ENCODE measurements at places on chromosomes 13 and 19. TPM values are rescaled to one million over a fixed set of nuclear protein-coding genes. Genes with fewer than 3 reads are reported as not detected.
A peak's percentile ranks its signal among the peaks of the same experiment; 100 is the strongest.

GRCh38 chr19:36046443-36047050, 7.5 kb downstream of the THAP8 start:
- H3K36me3 ChIP-seq, result no peaks in the 10 kb centered on the region
- H3K4me1 ChIP-seq, result no peaks in the 10 kb centered on the region
- no peak overlapping the region for H3K4me3 ChIP-seq
- no peak for DNase-seq

GRCh38 chr13:67493835-67494234, 263.7 kb upstream of the PCDH9 start:
- H3K4me1 ChIP-seq, result no peaks in the 10 kb centered on the region
- H3K4me3 ChIP-seq, result no peak overlapping the region
- H3K27ac ChIP-seq, result no peak overlapping the region
- H3K36me3 ChIP-seq, result no peaks in the 10 kb centered on the region

GRCh38 chr19:12748489-12748888, 3.1 kb upstream of the BEST2 start:
- no peak overlapping the region for H3K4me3 ChIP-seq
- no peaks in the 10 kb centered on the region for H3K36me3 ChIP-seq
- no peaks in the 10 kb centered on the region for H3K27me3 ChIP-seq
- H3K27ac ChIP-seq, result no peak overlapping the region
- no peak for DNase-seq

- no peak overlapping the region for H3K27ac ChIP-seq
- peaks cover 8% of the 10 kb centered on the region for H3K4me1 ChIP-seq
- no peak for DNase-seq
- peaks cover 10% of the 10 kb centered on the region for H3K27me3 ChIP-seq
- no peaks in the 10 kb centered on the region for H3K36me3 ChIP-seq
- H3K4me3 ChIP-seq, result no peak overlapping the region
Measured at GRCh38 chr19:18893587-18894253, 2.2 kb downstream of the CERS1 start.

DNA sequence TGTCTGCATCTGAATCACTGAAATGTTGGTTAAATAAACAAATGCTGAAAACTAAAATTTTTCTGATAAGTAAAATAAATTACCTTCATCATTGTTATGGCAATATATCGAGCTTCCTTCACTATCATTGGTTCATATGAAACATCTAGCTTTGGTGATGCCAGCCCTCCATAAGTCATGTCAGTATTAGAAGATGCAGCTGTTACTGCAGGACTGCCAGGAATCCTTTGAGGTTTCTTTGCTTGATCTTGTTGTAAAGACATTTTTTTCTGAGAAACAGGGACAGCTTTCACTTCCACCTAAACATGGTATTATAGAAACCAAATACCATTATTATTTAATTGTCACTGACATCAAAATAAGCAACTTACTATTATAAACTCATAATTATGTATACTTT, 123.7 kb upstream of the FBXL3 start:
- no peak overlapping the region for H3K27ac ChIP-seq
- no peak overlapping the region for H3K4me3 ChIP-seq
- no peak for DNase-seq
- H3K27me3 ChIP-seq, result no peaks in the 10 kb centered on the region
- H3K36me3 ChIP-seq, result peaks cover 13% of the 10 kb centered on the region

DNA sequence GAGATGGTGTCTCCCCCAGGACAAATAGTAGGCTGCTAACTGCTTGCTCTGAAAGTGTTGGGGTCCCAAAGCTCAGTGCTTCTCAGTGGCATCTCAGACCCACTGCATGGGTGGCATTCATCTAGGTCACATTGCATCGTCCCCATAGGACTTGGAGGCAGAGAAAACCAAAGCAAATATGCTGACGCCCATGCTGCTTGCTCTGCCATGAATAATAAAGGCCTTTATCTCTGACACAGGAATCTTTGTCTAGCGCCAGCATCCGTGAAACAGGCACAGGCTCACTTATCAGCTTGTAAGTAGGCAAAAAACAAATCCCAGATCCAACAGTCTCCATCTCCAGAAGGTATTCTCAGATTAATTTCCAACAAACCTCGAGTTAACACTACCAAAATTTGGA, 18.9 kb upstream of the IPO5 start:
- H3K36me3 ChIP-seq, result no peaks in the 10 kb centered on the region
- H3K4me3 ChIP-seq, result no peak overlapping the region
- H3K27ac ChIP-seq, result no peak overlapping the region
- no peaks in the 10 kb centered on the region for H3K27me3 ChIP-seq

DNA sequence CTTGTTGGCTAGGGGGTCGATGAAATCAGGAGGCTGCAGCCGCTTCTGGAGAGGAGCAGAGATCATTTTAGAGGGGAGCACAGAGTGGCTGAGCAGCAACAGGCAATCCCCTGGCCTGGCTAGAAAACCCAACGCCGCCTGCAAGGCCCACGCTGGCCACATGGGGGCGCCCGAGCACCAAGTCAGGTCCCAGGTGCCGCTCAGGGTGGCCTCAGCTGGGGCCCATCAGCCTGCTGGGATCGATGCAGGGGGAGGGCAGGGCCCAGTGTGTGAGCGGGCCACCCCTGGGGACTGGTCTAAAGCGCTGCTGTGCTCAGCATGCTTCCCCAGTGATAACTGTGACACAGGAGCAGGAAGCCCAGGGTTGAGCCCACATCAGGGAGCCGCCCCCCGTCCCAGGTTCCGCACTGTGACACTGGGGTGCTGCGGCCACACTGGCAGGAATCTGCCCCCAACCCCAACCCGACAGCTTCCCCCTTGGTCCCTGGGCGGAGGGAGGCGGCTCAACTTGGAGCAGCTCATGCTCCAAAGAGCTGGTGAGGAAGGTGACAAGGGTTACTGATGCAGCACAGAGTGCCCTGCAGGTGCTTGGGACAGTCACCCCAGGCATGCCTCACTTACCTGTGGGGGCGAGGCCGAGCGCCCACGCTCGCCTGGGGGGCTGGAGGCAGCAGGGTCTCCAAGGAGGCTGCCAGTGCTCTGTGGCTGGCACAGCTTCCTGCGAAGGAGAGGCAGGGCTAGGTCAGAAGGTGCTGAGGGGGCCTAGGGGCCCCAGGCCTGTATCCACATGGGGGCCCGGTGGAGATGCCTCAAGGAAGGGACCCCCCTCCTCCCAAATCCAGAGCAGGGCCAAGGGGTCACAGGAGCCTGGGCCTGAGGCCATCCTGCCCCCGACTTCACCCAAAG, 13.3 kb upstream of the ISYNA1 start:
- DNase-seq, result peak; percentile 72
- no peak overlapping the region for H3K4me3 ChIP-seq
- H3K27ac ChIP-seq, result peak overlapping the region; percentile 1
- no peaks in the 10 kb centered on the region for H3K27me3 ChIP-seq
- H3K36me3 ChIP-seq, result no peaks in the 10 kb centered on the region

DNA sequence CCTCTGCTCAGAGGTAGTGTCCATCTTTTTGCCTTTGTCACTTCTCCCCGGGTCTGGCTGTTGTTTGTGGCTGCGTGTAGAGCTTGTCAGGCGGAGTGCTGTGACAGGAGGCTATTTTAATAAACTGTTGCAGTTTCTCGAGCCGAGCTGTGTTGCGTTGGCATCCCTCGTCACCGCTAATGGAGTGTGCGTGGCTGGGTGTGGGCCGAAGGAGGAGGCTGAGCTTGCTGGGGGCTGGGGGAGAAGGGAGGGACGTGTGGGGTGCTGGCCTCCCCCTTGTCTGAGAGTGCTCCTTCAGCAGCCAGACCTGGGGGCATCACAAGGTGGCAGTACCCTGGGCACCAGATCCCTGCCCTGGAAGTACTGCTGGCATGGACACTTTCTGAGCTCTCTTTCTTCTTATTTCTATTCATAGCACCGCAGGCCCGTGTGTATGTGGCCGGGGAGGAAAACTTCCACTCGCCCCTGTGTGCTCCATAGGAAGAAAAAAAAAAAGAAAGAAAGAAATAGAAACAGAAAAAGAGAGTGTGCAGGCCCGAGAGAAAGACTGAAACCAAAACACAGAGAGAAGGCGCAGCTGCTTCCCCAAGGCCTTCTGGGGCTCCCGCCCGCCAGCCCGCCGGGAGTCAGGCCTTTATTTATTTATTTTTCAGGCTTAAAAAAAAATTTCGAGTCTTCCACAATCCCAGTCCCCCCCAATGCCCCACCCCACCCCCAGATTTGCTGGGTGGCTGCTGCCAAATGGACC, 27.0 kb downstream of the NFIX start:
- H3K4me3 ChIP-seq, result peak overlapping the region; percentile 75
- DNase-seq, result no peak
- peak overlapping the region; percentile 97 for H3K27ac ChIP-seq
- peaks cover 17% of the 10 kb centered on the region for H3K4me1 ChIP-seq
- H3K36me3 ChIP-seq, result no peaks in the 10 kb centered on the region

DNA sequence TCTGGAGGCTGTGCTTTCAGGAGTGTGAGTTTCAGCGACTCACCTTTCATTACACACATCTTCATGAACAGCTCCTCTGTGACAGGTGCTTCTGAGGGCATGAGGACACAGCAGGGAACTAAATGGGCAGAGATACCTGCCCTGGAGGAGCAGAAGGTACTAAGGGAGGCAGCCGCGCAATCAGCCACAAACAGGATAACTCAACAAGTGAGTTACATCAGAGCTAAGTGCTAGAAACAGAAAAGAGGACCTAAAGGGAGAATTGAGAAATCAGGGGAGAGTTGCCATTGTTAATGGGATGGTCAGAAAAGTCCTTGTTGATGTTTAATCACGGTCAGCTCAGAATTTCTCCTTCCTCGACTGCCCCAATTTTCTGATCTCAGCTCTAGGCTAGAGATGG, 42.5 kb downstream of the SYDE1 start:
- DNase-seq, result no peak
- H3K4me1 ChIP-seq, result no peaks in the 10 kb centered on the region
- H3K36me3 ChIP-seq, result no peaks in the 10 kb centered on the region
- no peak overlapping the region for H3K27ac ChIP-seq

GRCh38 chr13:40192452-40192851, 474.0 kb downstream of the FOXO1 start:
- H3K4me3 ChIP-seq, result no peak overlapping the region
- H3K27ac ChIP-seq, result peak overlapping the region; percentile 90
- H3K36me3 ChIP-seq, result no peaks in the 10 kb centered on the region
- no peak for DNase-seq
- peaks cover 6% of the 10 kb centered on the region for H3K4me1 ChIP-seq

DNA sequence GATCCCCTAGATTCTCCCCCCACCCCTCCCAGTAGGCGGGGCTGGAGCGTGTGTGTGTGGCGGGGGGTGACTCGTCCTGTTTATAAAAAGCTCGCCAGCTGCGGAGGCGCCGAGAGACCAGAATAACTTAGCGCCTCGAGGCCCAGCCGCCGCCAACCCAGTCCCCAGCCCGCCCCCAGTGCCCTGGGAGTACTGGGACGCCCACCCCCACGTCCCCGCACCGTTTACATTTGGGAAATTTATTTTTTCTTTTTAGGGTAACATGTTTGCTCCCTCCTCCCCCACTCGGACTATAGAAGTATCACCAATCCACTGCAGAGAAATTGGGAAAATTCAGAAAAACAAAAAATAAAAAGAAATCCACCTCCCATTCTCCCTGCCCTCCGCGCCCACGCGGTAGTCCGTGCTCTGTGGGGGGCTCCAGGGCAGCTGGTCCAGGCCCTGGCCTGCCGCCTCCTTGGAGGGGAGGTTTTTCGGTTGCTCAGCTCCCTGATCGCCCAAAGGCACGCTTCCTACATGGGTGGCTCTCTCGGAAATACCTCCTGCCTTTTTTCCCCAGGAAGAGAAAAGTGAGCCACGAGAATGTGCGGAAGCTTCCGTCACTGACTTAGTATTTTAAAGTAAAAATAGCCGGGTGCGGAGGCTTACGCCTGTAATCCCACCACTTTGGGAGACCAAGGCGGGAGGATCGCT, 1.5 kb upstream of the RAB3A start:
- H3K4me1 ChIP-seq, result peaks cover 17% of the 10 kb centered on the region
- peak; percentile 75 for DNase-seq

- H3K27me3 ChIP-seq, result no peaks in the 10 kb centered on the region
- H3K4me3 ChIP-seq, result no peak overlapping the region
- no peak for DNase-seq
- H3K27ac ChIP-seq, result no peak overlapping the region
Measured at GRCh38 chr13:45257638-45258333, 56.9 kb upstream of the KCTD4 start.

GRCh38 chr13:32535115-32535514, 3.5 kb downstream of the N4BP2L2 start:
- no peak overlapping the region for H3K27ac ChIP-seq
- no peaks in the 10 kb centered on the region for H3K27me3 ChIP-seq
- H3K4me3 ChIP-seq, result no peak overlapping the region

GRCh38 chr19:55080121-55080967, 4.7 kb downstream of the EPS8L1 start:
- no peaks in the 10 kb centered on the region for H3K4me1 ChIP-seq
- peak overlapping the region; percentile 69 for H3K27ac ChIP-seq
- DNase-seq, result peak; percentile 77
- H3K36me3 ChIP-seq, result no peaks in the 10 kb centered on the region
- peak overlapping the region; percentile 77 for H3K4me3 ChIP-seq

DNA sequence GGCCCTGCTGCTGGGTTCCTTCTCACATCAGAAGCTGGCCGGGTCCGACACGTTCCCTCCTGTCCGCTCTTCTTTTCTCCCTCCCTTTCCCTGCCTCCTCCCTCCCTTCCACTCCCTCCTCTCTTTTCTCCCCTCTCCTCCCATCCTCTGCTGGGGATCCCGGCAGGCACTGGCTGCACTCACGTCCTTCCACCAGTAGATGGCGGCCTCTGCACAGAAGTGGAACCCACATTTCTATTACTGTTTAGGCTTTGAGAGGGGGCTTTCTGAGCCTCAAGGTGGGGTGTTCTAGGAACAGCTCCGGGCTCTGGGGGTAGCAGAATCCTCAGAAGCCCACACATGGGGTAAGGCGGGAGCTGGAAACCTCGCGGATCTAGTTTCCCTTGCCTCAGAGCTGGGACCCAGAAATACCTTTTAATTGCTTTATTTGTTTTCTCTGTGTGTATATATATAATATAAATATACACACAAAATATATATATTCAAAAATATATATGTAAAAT, 294.2 kb downstream of the ZNF536 start:
- no peaks in the 10 kb centered on the region for H3K4me1 ChIP-seq

DNA sequence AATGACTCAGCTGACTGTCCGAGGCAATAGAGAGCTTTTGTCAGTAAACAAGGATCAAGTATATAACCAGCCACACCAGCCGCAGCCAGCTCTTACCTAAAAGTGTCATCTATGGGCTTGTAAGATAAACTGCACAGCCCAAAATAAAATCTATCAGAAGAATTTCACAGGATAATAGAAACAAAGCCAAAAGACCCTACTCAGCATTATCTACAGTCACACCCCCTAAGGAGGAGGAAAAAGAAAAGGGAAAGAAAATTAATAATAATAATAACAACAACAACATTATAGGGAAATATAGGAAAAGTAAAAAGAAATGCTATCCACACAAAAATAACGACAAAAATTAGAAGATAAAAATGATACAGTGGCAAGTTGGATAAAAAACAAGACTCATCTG, 1883.8 kb downstream of the OLFM4 start:
- no peak for DNase-seq
- H3K4me1 ChIP-seq, result no peaks in the 10 kb centered on the region
- H3K36me3 ChIP-seq, result no peaks in the 10 kb centered on the region
- no peak overlapping the region for H3K4me3 ChIP-seq
- no peak overlapping the region for H3K27ac ChIP-seq

The POU4F1 gene
- total RNA-seq, result not detected

The SHISA7 gene
- total RNA-seq, result 0.29 TPM

The ANGPTL4 gene
- total RNA-seq, result 118 TPM

The FBXL12 gene
- 18.7 TPM for total RNA-seq

The FUT3 gene
- total RNA-seq, result 2.9 TPM

The SCAMP4 gene
- 66.6 TPM for total RNA-seq

The SELENOV gene
- total RNA-seq, result not detected

The ZNF611 gene
- total RNA-seq, result 16.7 TPM

All from breast epithelium (tissue), 4 donors.